H54 (cell line): ENCODE measurements at places on chromosomes 16 and 17.

GRCh38 chr16:54422159-54422558 is 135.6 kb upstream of the IRX3 start:
- DNase-seq, result no peak

DNA sequence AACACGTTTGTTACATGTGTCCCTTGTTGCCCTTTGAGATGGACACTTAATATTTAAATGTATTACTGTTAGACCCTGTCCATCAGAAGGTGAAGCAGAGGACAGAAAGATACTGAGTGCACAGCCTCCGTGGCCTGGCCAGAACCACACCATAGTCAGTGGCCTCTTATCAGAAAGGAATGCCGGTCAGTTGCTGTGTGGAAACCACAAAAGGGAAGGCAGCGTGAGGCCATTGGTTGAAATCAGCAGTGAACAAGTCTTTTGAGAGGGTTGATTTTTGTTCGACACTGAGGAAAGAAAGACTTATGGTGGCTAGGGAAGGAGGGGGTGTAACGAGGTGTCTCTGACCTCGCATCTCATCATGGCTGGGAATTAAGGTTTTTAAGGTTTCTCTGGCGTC is 85.4 kb upstream of the CLEC18A start:
- peak; percentile 51 for DNase-seq

DNA sequence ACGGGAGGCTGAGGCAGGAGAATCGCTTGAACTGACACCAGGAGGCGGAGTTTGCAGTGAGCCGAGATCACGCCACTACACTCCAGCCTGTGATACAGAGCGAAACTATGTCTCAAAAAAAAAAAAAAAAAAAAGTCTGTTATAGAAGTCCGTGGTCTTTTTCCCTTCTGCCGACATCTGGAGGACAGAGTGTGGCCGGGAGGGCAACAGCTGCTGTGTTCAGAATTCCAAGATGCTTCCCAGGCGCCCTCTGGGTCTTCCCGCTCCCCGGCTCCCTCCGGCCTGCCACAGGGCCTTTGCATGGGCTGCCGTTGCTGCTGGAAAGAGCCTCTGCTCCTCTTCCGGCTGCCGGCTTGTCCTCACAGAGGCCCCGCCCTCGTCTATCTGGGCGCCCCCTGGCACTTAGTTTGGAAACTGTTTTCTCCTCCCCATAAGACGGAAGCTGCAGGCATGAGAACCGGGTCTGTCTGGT is 2.4 kb upstream of the CACNA1H start:
- no peak for DNase-seq

DNA sequence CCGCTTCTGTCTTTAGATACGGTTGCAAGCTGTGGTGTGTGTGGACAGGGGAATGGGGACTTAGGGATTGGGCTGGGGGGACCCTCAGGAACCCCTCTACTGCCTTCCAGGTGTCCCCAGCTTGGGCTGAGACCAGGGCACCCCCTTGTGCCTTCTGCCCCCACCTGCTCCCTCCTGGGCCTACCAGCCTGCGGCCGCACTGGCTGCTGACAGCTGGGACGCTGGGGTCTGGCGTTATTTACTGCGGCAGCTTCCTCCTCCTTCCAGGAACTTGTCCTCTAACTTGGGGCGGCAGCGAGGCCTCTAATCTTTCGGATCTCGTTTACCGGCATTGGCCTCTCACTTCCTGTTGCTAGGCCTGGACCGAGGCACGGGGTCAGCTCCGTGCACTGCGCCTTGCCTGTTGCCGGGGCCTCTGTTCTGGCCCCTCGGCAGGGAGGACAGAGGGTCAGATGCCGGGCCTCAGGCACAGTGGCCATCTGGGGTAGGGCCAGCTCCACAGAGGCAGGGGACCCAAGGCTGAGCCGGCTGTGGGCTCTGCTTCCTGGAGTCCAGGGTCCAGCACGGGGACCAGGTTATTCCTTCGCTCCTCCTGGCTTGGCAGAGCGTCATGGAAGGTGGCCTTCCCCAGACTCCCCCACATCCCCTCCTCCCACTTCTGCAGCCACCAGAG is 31.8 kb downstream of the TMEM235 start:
- no peak for DNase-seq

GRCh38 chr16:52912565-52913173 is 140.0 kb downstream of the CHD9NB start:
- DNase-seq, result peak; percentile 28

GRCh38 chr16:86327321-86327720 is 183.0 kb upstream of the FOXF1 start:
- no peak for DNase-seq

DNA sequence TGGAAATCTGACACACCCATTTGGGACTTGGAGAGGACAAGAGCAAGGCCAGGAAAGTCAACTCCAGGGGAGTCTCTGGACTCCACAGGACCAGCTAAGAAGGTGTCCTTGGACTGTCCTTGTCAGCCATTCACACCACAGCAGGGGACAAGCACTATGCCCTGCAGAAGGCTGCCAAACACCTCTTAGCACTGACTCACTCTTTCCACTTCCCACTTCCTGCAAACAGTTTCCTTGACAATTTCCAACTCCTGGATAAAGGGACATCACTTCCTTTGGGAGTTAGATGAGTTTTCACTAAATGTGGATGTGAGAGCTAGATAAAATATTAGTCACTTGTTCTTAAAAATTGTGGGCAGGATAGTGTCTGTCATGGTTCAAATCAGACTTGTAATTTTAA is 37.8 kb upstream of the BCAR1 start:
- no peak for DNase-seq

- no peak for DNase-seq
Observed at GRCh38 chr17:8630227-8630801, at the start of gene MYH10. MYH10 (minus strand) TSS chr17:8630725; CDS start chr17:8623246, 7,479 bp downstream.

GRCh38 chr17:77487211-77487629 is 346.5 kb downstream of the SEC14L1 start:
- no peak for DNase-seq

- no peak for DNase-seq
Observed at GRCh38 chr16:79404571-79404970, 196.0 kb downstream of the MAF start.

GRCh38 chr16:9176547-9177418 is 85.3 kb downstream of the HAPSTR1 start:
- DNase-seq, result no peak

GRCh38 chr16:47461598-47462266 is 601 bp downstream of the PHKB start:
- DNase-seq, result peak; percentile 16

DNA sequence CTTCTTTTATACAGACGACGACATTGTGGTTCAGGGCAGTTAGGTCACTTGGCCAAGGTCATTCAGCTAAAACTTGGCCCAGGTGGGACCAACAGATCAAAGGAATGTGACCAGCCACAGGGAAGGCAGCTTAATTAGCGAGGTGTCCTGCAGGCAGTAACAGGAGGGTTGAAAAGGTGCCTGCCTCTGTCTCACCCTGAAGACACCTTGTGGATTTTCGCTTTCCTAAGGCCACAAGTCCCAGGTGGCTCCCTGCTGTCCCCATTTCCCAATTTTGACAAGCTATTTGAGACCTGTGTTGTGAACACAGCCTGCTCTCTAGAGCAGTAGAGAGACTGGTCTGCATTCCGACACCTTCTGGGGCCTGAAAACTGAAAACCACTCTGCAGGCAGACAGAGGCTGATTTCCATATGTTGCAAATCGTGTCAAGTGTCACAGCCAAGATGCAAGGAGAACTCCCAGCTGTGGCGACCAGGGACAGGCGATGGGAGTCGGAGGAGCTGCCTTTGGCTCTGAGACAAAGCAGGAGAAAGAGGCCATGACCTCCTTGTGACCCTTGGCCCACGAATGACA is 593.1 kb upstream of the CDH5 start:
- no peak for DNase-seq

GRCh38 chr16:56610017-56610608 is 1.7 kb downstream of the MT2A start:
- no peak for DNase-seq

GRCh38 chr17:60354223-60354622 is 37.7 kb downstream of the USP32 start:
- DNase-seq, result peak; percentile 16

DNA sequence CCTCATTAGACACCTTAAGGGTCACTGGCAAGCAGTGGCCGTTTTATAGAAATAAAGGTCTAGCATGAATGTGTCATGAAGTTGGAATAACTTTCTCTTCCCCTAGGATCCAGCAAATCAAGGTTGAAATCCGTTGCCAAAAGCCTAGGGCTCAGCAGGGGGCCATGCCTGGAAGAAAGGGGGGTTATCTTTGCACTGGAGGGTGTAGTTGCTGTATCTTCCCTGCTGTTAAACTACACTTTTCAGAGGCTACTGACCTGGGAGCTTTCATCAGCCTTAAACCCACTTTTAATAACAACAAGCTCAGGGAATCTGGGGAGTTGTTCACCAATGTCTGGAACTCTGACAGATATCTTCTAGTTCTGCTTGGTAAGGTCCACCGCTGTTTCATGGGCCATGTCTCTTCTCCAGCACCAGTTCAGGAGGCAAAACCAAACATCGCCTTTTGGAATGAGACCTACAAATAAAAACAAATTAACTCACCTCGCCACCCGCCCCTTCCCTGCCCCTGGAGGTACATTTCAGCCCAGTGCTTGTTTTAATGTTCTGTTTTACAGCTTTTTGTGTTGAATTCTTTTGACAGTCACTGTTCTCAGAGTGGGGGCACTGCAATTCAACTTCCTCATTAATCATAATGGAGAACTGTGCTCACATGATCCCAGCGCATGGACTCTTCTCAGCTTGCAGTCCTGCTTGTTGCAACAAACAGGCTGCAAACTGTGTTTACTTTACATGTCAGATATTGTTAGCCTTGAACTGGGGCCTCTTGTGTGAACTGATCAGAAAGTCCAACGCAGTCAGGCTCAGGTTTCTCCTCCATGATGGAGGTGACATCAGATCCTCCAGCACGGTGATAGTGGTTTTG is 508.7 kb downstream of the KCNJ2 start:
- DNase-seq, result no peak

DNA sequence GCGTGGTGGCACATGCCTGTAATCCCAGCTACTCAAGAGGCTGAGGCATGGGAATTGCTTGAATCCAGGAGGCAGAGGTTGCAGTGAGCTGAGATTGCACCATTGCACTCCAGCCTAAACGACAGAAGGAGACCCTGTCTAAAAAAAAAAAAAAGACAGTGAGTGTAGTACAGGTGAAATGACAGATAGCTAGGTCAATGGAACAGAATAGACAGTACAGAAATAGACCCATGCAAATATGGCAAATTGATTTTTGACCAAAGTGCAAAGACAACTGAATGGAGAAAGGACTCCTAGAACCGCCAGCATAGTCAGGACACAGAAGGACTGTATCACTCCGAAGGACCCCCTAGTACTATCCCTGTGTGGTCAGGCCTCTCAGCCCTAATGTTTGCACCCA is 16.6 kb upstream of the PYY start:
- no peak for DNase-seq

- DNase-seq, result no peak
Observed at GRCh38 chr17:35299135-35299534, 56.3 kb downstream of the SLFN5 start.

- no peak for DNase-seq
Observed at GRCh38 chr16:85081765-85082164, 30.5 kb downstream of the CIBAR2 start.

DNA sequence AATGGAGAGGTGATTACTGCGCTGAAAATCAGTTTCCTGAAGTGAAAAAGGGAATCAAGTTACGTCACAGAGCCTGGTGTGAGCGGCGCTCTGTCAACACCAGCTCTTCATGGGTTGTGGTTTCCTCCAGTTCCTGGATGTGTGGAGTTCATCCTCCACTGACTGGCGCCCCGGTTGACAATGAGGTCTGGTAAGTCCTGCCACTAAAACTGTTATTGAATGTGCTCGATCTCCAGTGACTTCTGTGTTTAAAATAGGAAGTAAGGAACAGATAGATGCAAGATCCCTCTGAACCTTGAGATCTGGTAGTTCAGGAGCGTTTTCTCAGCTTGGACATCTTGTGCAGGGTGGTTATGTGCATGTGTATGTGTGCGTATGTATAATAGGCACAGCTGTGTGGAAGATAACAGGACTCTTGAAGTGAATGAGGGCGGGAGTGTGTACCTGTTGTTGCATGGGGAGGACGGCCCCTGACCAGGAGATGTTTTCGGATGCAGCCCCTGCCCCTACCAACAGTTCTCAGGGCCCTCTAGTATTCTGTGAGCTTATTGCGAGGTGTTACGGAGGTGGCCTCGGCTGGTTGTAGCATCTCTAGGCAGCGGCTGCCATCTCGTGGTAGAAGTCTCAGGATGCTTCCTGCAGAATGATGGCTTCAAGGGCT is 22.0 kb upstream of the GOT2 start:
- DNase-seq, result peak; percentile 21

DNA sequence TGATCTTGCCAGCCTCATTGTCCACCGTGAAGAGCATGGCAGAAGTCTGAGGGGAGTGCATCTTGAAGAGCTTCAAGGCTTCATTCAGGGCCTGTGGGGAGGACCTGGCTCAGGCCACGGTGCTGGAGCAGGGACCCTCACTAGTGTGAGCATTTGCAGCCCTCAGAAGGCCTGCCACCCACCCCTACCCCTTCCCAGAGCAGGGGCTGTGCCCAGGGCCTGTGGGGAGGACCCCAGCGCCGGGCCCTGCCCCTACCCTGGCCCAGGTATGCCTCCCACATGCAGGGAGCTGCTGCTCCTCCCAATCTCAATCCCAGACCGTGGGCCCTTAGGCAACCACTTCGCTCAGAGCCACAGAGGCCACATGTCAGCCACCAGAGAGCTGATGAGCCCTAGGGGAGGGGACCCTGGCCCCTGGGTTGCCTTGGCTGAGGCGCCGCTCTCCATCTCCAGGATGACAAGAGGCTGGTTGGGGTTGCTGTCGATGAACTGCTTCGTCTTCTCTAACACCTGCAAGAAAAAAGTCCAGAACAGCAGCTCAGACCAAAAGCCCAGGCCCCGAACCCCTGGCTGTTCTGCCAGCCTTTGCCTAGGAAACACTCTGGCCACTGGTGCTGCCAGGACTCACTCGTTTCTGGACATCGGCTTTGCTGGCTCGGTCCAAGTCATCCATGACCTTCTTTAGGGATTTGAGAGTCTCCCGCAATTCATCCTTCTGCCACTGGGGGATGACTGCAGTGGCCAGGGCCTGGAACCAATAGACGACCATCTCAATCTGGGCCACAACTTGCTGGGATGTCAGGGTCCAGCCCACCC is 1.8 kb upstream of the EXOSC6 start:
- DNase-seq, result peak; percentile 40

GRCh38 chr16:88375996-88376834 is 6.5 kb upstream of the ZNF469 start:
- DNase-seq, result no peak

GRCh38 chr16:22784690-22785214 is 29.2 kb upstream of the HS3ST2 start:
- no peak for DNase-seq

DNA sequence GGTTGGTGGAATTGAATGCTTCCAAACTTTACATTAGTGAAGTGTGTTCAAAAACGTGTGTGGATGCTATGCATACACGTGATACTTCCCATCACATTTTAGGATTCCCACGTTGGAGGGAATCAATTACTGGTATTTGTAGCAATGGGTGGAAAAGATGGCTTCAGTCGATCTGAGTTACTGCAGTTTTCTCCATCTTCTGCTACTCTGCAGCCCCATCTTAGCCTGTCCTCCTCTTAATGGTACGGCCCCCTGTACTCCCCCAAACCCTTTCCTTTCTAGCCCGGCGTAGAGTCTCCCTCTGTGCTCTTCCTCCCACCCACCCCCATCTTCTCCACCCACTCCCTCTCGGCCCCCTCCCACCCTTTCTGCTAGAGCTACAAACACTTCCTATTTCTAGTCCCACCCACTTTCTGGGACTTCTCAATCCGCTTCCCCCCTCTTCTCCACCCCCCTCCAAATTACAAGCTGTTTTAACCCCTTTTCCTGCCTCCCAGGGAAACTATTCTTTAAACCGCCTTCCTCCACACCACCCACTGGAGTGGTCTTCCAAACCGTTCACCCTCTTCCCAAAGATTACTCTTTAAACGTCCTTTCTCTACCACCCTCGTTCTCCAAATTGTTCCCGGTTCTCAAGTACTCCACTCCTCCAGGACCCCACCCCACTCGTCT is 1.1 kb downstream of the CHTF8 start:
- DNase-seq, result no peak
